Hepatocyte (in vitro differentiated cells): ENCODE measurements at places on chromosomes 12 and 14.

DNA sequence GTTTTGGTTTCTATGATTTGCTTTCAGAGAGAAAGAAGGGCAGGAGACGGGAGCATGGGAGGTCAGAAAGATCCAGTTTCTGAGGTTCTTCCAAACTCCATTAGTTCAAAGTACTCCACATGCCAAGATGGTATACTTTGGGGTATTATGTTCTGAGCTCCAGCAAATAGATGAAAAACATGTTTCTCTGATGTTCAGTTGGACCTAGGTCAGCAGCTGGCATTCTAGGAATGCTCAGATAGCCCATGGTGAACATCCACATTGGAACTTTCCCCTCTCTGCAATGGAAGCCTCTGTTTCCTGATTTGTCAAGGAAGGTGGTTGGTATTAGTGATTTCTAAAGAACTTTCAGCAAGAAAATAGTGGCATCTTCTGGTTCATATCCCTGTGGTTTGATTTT lies 257.5 kb downstream of the KTN1 start:
- no peak for DNase-seq

DNA sequence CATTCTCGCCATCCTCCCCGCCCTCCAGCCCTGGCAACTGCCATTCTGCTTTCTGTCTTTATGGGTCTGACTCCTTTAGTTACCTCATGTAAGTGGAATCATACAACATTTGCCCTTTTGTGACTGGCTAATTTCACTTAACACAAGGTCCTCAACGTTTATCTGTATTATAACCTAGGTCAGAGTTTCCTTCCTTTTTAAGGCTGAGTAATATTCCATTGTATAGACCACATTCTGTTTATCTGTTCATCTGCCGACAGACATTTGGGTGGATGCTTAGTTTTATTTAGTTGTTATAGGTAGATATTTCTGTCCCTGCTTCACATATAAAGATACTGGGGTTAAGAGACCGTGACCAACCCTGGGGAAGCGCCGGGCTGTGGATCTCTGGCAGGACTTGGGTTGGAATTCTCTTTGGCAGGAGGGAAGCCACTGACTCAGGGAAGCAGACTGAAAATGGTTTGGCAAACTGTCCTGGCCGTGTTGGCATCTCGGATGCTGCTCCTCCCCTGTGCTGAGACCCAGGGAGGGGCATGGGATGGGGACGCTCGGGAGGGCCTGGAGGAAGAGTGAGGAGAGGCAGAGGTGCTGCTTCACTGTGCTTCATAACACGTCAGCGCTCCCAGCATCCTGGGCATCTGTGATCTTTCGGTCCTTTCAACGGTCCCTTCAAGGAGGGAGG lies 38.9 kb downstream of the TEAD4 start:
- no peak for DNase-seq

GRCh38 chr12:13377698-13378097 lies 181.2 kb downstream of the EMP1 start:
- no peak for DNase-seq

DNA sequence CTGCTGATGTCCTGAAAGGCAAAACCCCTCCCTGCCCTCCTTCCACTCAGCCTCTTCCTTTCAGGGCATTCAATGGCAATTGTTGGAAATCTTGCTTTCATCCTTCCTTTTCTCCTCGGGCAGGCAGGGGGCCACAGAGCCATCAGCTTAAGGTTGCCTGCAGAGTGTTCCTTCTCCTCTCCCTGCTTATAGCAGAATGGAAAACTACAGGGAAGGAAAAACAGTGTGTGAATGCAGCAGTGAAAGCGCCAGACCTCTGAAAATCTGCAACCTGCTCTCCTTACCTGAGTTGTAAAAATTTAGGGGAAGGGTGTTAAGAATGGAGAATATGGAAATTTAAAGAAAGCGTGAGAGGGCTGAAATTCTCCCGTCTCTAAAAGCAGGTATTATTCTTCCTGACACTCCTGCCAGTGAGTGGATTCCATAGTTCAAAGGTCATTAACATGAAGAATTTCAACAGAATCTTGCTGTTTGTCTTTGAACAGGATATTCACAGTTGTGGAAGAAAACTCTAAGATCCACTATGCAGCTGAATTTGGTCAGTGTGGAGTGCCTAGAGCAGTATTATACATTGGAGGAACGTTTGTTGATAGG lies 348.8 kb downstream of the KCNH5 start:
- DNase-seq, result peak; percentile 5

DNA sequence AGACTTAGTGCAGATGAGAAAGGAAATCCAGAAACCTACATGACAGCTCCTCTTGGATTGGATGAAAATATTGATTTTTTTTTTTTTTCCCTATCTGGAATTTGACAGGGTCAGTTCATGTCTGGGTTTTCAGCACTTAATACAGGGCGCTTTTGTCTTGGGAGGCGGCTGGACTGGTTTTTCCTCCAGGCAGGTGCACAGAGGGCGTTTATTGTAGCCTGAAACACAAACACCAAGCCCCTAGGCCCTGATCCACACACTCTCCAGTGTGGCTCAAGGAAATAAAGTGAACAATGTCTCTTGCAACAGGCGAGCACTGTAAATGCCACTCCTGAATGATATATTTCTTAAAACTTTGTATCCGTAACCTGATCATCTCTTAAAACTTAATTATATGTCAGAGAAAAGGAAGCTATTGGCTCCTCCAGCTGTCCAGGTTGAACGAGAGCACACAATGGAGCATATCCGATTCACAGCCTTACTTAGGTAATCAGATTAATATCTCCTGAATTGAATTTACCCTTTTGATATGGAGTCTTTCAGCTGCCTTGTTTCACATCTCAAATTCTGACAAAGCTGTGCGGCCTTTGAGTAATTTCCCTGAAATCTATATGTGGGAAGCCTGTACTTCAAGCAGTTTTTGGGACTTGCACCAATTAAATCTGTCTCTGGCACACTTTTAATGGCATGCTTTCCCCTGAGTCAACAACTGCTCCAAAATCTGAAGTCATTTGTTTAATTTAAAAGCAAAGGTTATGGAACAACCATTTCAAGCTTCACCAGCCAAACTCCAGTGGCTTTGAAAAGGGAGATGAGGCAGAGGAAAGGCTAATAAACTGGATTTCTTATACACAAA lies 485.7 kb downstream of the ZFP36L1 start:
- DNase-seq, result peak; percentile 35

DNA sequence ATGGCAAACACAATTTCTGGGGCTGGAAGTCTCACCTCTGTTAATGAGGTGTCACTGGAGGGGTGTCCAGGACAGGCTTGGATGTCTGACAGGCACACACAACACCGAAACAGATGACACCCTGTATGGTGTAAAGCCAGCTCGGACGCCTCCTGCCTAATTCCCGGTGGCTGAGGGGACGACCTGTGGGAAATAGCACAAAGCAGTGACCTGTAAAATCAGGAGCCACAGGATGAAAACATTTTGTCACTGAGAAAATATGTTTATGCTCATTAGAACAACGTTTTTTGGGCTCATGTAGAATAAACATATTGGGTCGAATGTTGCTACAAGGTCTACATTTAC lies 285.0 kb upstream of the RTL1 start:
- no peak for DNase-seq

GRCh38 chr12:97435153-97435552 lies 27.5 kb upstream of the RMST start:
- no peak for DNase-seq

DNA sequence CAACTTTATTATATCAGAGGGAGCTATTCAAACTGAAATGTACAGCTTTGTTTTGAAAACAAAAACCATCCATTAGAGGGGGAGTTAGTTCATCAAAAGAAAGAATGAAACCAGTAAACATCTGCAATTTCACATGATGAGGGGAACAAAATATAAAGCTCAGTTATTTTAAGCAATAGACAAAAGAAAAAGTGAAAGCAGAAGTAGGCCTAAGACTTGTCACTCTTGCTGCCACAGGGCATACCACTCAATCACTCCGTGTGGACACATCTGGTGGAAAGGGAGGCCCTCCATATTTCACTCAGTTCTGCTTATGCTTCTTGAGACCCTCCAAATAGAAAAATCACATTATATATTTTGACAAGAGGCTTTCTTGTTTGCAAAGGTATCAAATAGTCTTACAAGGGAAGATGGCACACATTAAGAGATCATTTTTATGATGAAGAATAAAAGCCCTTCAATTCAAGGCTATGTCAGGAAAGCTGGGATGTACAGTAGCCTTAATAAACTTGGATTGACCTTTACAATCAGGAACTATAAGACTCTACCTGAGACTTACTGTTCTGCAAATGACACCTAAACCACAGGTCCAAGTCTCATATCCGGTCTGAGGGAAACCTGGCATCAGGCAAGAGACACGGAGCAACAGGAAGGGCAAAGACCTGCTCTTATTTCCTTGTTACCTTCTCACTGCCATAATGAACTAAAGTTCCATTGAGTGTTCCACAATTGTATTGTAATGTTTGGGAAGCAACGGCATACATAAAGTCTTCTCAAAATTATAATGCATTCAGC lies 222.5 kb upstream of the GRIP1 start:
- no peak for DNase-seq

DNA sequence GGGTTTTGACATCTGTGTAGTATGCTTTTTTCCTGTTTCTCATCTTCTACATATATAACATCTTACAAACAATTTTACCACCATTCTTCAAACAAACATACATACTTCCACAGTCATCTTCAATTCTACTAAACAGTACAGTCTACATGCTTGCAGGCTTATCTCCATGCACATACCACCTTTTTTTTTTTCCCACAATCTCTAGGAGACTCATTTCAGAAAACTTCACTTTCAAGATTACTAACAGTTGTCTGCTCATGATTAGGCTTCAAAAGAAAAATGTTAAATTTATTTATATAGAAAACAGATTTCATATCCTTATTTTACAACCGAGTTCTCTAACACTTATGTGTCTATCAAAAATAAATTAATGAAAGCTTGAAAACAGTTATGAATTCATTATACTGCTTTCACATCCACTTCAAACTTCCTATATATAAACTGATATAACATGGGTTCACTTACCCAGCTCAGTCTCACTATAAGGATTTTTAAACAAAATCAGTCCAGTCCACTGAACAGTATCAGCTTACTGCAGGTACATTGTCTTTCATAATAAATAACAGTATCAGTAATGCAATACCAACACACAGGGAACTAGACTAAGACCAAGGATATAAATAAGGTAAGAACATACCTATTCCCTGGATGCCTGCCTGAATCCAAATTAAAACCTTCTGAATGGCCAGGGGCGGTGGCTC lies 42.5 kb downstream of the LRP6 start:
- DNase-seq, result no peak

DNA sequence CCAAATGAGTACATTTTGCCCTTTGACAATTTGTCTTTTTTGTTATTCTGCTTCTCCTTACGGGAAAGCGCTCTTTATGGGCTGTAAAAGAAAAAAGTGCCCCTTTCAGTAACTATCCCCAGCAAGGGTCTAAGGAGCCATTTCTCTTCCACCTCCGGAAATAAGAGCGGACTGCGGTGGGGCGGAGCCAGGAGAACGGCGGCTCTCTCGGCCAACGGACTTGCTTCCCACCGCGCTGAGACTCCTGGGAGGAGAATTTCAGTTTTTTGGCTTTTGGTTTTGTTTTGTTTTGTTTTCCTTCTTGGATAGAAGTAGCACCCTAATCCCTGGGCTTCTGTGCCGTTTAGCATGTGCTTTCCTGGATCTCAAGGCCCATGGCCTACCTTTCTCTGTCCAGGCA lies 43.5 kb downstream of the ZNF641 start:
- no peak for DNase-seq

GRCh38 chr12:64983771-64984278 lies 137.3 kb downstream of the WIF1 start:
- no peak for DNase-seq
